Astrocyte of the hippocampus (primary cell): ENCODE measurements at places on chromosomes 4 and X.

DNA sequence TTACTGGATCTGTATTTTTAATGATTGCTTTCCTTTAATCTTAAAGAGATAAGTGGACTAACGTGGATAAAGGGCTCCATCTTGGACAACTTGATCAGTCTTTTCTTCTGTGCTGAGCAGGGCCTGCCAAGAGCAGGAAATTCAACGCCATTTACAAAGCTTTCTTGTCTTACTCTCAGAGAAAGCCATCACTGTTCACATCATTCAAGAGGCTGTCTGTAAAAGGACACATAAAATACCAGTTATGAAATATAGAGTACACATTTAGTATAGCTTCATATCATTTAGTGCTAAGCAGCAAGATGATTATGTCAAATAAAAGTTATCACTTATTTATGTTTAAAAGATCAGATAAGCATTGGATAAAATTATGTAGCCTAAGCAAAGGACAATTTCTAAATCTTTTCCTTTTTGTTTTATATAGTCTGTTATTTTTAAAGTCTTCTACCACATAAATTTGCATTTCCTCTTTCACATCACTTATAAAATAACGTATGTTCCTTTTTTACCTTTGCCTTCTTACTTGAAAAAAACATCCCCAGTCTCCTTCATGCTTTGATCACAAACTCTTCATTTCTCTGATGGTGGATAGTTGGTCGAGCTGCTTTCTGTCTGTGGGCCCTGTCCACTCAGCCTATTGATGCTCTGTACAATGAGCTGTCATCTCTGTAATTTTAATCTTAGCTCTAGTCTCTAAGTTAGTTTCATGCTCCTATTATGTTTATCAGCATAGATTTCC lies 2.1 kb upstream of the CCNG2 start:
- DNase-seq, result no peak

DNA sequence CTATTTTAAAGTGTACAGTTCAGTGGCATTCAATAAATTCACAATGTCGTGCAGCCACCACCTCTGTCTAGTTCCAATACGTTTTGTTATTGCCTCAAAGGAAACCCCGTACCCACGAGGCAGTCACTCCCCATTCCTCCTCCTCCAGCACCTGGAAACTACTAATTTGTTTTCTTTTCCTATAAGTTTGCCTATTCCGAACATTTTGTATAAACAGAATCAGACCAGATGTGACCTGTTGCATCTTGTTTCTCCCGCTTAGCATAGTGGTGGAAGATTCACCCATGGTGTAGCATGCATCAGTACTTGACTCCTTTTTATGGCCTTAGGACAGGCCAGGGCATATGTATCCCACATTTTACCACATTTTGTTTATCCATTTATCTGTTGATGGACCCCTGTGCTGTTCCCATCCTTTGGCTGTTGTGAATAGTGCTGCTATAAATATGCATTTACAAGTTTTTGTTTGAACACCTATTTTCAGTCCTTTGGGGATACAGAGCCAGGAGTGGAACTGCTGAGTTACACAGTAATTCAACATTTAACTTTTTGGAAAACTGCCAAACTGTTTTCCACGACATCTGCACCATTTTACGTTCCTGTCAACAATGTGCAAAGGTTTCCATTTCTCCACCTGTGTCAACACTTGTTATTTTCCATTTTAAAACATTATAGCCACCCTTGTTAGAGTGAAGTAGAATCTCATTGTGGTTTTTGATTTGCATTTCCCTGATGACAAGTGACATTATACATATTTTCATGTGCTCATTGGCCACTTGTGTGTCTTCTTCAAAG lies 57.8 kb upstream of the STX18 start:
- DNase-seq, result no peak

DNA sequence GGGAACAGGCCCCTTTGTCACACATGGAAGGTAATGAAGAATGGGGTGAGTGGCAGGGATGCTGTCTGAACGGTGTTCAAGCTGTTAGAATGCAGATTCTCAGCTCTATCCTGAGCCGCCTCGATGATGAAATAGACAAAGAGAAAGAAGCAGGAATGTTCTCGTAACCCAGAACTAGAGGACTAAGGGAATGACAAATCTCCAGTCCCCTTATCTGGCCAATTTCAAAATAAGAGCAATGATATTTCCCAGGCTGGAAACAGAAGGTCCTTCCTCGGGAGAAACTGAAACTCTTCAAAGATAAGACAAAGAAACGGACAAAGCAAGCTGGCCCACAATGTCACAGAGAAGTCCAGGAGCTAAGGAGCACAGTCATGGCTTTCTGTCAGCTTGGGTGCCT lies 29.5 kb upstream of the MTNR1A start:
- no peak for DNase-seq

DNA sequence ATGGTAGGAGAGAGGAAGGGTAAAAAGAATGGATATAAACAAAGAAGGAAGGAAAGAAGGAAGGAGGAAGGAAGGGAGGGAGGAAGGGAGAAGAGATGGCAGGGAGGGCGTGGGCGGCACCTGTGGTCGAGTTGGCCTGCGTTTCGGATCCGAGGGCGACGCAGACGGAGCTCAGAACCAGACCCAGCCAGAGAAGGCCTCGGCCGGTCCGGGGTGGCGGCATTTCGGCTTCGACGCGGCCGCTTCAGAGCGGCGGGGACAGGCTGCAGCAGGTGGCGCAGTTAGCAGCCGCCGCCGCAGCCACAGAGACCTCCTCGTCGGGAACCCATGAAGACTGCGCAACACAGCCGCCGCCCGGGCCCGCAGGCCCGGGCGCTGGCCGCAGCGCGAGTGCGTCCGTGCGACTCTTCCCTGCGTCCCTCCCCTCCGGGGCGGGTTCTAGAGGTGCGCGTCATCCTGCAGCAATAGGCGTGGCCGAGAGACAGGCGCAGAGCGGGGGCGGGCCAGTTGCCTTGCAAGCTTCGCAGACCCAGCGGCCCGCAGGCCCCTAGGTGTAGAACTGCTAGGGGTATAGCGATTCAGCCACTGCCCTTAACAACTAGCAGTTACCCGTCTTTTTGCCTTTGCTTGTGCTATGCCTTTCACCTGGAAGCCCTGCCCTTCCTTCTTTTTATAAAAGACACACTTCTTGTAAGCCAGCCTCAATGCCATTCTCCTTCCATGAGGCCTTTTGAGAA lies at the start of gene IDS:
IDS (minus strand) TSS at position 392 of the 737 bp plus-strand sequence; CDS start at position 223, 169 bp downstream.
- DNase-seq, result peak; percentile 91

DNA sequence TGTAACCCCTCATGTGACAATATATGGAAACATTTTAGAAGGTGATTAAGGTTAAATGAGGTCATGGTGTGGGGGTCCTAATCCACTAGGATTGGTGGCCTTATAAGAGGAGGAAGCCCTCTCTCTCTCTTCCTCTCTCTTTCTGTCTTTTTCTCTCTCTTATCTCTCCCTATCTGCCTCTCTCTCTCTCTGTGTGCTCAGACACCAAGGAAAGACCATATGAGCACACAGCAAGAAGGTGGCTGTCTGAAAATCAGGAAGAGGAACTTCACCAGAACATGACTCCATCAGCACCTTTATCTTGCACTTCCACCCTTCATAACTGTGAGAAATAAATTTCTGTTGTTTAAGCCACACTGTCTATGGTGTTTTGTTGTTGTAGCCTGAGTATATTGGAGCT lies 1472.2 kb downstream of the PCDH7 start:
- no peak for DNase-seq

DNA sequence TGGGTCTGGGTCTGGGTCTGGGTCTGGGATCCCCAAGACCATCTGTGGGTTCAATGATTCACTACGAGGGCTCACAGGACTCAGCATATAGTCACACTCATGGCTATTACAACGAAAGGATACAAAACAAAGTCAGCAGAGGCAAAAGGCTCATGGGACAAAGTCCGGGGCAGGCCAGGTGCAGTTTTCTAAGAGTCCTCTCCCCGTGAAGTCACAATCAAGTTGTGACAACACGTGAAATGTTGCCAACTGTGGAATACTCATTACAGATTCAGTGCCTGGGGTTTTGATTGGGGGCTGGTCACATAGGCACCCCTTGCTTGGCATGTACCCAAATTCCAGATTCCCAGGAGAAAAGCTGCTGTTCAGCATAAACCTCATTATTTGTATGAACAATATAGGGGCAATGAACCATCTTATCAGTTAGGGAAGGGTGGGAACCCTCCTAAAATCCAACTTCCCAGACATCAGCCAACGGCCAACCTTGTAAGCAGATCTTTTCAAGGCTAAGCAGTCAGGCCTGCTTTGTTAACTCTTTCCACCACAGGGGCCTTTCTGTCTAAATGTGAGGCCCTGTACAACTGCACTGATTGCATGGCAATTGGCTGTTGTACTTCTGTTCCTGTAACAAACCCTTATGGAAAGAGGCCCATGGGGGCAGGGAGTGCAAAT lies 58.2 kb upstream of the DIPK2B start:
- DNase-seq, result peak; percentile 1

DNA sequence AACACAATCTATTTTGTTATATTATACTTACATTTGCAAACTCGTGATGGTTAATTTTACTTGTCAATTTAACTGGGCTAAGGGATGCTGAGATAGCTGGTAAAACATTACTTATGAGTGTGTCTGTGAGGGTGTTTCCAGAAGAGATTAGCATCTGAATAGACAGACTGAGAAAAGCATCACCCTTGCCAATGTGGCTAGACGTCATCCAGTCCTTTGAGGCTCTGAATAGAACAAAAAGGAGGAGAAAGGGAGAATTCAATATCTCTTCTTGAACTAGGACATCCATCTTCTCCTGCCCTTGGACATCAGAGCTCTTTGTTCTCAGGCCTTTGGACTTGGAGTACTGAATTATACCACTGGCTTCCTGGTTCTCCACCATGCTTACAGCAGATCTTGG lies 154.6 kb downstream of the EPHA5 start:
- peak; percentile 47 for DNase-seq

DNA sequence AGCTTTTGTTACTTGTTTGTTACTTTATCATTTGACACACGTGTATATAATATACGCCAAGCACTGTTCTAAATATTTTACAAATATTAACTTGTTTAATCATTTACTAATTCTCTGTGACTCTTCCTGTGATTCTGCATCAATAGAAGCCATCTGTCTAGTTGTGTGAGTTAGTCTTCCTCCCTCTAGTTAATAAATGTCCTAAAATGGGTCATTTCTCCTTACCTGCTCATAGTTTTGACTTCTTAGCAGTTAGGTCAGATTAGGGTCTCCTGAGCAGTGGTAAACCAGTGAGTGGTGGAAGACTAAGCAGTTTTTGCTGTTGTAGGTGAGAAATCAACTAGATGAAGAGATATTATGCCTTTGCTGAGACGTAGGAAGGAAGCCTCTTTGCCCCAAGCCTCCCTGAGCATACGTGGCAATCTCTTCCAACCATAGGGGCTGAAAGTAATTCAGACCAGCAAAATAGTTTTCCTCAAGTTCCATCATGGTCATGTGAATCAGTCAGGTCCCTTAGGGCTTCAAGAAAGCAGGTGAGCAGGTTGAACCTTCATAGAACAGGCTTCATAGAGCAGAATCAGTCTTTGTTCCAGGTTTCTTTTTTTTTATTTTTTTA lies 38.7 kb upstream of the THOC2 start:
- DNase-seq, result no peak

DNA sequence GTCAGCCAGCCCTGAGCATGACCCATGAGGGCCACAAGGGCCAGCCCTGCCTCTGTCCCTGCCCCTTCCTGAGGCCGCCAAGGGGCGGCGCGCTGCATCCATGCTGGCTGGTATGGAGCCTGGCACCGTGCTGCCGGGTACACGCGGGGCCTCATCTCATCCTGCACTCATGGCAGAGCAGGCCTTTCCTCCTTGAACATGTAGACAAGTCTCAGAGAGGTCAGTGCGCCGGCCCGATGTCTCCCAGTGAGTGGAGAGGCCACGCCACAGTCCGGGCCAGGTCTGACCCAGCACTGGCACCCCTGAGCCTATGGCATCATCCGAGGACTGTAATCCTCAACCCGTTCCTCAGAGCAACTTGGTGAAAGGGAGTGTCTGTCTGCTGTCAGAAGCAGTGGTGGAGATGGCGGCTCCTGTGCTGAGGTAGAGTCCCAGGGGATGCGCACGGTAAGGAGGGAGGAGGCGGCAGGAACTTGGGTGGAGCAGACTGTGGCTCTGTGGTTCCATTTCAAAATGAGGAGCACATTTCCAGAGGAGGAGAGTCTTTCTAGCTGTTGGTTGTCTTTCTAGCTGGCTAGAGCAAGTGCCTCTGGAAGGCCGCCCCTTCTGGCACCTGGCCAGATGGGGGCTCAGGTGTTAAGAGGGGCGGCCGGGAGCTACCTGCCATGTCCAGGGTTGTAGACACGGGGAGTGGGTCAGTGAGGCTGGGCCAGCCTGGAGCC lies 32.8 kb downstream of the TRMT44 start:
- DNase-seq, result no peak
